Fibroblast of skin of back (primary cell): ENCODE measurements at places on chromosomes 5 and 9.

GRCh38 chr5:132369474-132370180 is at the start of gene SLC22A5:
SLC22A5 (plus strand) TSS chr5:132369710; CDS start chr5:132369973, 263 bp downstream.
- DNase-seq = peak; percentile 65

DNA sequence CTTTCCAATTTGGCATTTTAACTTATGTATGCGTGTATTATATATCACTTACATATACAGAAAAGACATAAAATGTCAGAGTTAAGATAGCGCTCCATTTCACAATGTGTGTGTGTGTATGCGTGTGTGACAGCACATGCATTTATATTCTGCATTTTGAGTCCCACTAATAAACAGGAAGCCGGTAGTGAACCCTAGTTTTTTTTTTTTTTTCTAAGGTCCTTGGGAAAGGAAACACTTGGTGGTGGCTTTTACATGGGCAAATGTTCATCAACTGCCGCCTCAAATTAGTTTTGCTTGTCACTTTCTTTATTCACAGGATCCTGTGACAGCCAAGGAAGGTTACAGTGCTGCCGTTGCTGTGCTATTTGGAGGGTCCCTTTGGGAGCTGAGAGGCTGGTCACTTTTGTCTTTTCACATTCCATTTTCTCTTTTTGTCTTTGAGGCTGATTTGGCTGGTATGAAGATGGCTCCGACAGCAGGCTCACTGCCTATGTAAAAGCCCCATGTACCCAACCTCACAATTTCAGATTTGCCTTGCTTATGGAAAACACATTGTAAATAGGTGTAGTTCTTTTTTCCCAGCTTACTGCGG is 298.9 kb downstream of the CSNK1G3 start:
- no peak for DNase-seq

GRCh38 chr5:107535849-107536248 is 134.9 kb downstream of the EFNA5 start:
- DNase-seq = no peak

GRCh38 chr5:124220418-124220817 is 526.0 kb downstream of the ZNF608 start:
- DNase-seq = no peak

DNA sequence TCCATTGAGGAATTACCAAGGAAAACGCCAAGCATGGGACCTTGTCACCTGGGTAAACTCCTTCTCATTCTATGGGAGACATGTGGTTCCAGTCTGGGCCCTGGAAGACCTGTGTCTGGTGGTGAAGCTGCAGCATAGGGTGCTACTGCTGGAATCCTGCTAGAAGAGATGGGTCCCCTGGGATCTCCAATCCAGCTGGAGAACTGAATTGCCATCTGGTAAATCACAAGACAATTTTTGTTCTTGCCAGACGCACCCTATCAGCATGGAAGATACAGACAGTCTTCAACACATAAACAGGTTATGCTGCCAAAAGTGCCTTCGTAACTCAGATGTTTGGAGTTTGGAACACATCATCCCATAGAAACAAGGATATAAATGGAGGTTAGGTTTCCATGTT is 424.0 kb upstream of the BRINP1 start:
- no peak for DNase-seq

- DNase-seq = peak; percentile 10
Measured at GRCh38 chr5:98839469-98840383, 66.3 kb downstream of the RGMB start.

DNA sequence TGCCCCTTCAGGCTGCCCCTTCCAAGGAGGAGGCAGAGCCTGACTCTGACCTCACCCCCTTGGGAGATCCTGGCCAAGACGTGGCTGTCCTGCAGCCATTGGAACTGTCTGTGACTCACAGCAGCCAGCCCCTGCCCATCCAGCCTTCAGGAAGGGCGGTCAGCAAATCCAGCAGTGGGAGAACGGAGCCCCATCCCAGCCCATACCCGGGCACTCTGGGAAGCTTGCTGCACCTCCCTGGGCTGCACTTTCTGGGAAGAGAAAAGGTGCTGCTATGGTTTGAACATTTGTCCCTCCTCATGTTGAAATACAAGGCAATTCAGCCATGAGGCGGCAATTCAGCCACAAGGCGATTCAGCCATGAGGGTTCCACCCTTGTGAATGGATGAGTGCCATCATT is 24.4 kb downstream of the CCDC187 start:
- no peak for DNase-seq

GRCh38 chr9:79570448-79571308 is 1.1 kb upstream of the TLE4 start:
- DNase-seq = peak; percentile 64

GRCh38 chr5:176549871-176550270 is 729 bp downstream of the CDHR2 start:
- no peak for DNase-seq

GRCh38 chr5:149337736-149338135 is 7.6 kb upstream of the GRPEL2 start:
- DNase-seq = no peak

- DNase-seq = peak; percentile 49
Measured at GRCh38 chr5:84478603-84479002, 93.9 kb upstream of the EDIL3 start.
